ENCODE measurements at places on chromosomes 12 and 14.

GRCh38 chr12:89731089-89731488 is 22.5 kb upstream of the ATP2B1 start:
- no peak overlapping the region for H3K4me3 ChIP-seq
- no peak for DNase-seq
- no peak overlapping the region for H3K27ac ChIP-seq
- no peaks in the 10 kb centered on the region for H3K27me3 ChIP-seq
- H3K4me1 ChIP-seq: peaks cover 4% of the 10 kb centered on the region

DNA sequence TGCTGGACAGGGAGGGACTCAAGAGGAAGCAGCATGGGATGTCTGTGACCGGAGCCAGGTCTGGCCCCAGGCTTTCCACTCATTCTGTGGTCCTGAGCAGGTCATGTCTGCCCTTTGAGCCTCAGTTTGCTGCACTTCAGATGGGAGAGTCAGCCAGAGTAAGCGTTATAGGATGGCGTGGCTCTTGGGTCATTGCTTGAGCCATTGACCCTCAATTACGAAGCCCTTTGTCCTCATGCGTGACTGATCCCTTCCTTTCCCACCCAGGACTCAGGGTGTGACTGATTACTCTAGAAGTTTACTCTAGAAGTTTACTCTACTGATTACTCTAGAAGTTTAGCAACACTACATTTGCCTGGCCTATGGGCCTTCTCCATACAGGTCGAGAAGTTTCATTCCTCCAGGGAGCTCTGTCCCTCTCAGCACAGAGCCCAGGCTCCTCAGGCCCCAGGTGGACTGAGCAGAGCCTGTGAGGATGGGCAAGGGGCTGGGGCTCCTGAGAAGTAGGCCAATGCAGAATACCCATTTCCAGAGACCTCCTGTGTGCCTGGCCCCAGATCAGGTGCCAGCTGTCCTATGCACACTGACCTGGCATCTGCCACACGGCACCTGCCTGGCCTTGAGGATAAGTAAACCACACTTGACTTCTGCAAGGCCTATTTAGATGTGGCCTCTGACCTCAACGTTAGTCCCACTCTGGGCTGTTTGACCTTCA is 7.6 kb upstream of the IFI27 start:
- no peak overlapping the region for H3K4me3 ChIP-seq
- no peak overlapping the region for H3K27ac ChIP-seq
- DNase-seq: no peak
- no peaks in the 10 kb centered on the region for H3K36me3 ChIP-seq
- no peaks in the 10 kb centered on the region for H3K4me1 ChIP-seq
- no peaks in the 10 kb centered on the region for H3K27me3 ChIP-seq

DNA sequence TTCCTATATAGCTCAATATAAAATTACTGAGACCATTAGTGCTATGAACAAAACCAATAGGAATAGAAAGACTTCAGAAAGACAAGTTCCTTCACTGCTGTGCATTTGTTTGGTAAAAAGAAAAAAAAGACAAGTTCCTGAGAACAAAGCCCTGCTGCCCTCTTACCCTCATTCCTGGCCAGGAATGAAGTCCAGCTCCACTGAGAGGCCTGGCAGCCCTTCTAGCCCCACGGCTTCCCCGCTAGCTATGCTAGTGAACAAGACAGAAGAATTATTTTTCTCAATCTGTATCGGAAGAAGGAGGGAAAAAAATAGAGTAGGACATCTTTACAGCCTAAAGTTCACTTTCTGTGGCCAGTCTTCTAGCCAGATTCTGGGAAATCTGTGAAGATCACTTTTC is 1.6 kb downstream of the MFAP5 start:
- no peak overlapping the region for H3K27ac ChIP-seq
- H3K4me3 ChIP-seq: no peak overlapping the region
- no peak for DNase-seq
- H3K36me3 ChIP-seq: no peaks in the 10 kb centered on the region

GRCh38 chr14:90409209-90409730 is 12.4 kb downstream of the CALM1 start:
- H3K4me1 ChIP-seq: peaks cover 8% of the 10 kb centered on the region
- H3K4me3 ChIP-seq: no peak overlapping the region
- no peak for DNase-seq
- no peaks in the 10 kb centered on the region for H3K27me3 ChIP-seq
- H3K36me3 ChIP-seq: peaks cover 30% of the 10 kb centered on the region

GRCh38 chr12:128820723-128821432 is 2.9 kb downstream of the SLC15A4 start:
- H3K36me3 ChIP-seq: no peaks in the 10 kb centered on the region
- peak; percentile 90 for DNase-seq
- H3K27ac ChIP-seq: peak overlapping the region; percentile 51
- no peaks in the 10 kb centered on the region for H3K27me3 ChIP-seq
- peaks cover 83% of the 10 kb centered on the region for H3K4me1 ChIP-seq

DNA sequence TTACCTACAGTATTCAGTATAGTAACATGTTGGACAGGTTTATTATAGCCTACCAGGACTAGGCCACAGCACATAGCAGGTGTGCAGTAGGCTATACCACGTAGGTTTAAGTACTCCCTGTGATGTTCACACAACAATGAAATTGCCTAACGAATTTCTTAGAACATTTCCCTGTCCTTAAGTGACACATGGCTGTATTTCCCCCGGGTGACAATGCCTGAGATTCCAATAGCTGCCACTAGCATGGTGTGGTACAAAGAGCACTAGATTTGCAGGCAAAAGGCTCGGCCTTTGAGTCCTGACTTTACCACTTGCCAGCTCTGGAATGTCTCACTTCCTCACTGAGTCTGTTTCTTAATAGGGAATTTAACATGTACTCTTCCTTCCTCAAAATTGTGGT is 19.7 kb downstream of the PTPN21 start:
- H3K27ac ChIP-seq: no peak overlapping the region
- H3K27me3 ChIP-seq: no peaks in the 10 kb centered on the region
- H3K36me3 ChIP-seq: no peaks in the 10 kb centered on the region
- no peak for DNase-seq

DNA sequence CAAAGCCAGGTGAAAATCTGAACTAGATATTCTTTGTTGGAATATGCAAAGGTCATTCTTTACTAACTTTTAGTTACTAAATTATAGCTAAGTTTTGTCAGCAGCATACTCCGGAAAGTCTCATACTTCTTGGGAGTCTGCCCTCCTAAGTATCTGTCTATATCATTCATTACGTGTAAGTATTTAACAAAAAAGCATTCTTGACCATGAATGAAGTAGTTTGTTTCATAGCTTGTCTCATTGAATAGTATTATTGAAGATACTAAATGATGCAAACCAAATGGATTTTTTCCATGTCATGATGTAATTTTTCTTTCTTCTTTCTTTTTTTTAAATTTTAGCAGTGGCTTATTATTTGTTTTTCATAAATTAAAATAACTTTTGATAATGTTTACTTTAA is 9.8 kb upstream of the SPX start:
- no peak overlapping the region for H3K27ac ChIP-seq
- H3K4me1 ChIP-seq: no peaks in the 10 kb centered on the region
- H3K27me3 ChIP-seq: no peaks in the 10 kb centered on the region
- H3K36me3 ChIP-seq: peaks cover 17% of the 10 kb centered on the region

DNA sequence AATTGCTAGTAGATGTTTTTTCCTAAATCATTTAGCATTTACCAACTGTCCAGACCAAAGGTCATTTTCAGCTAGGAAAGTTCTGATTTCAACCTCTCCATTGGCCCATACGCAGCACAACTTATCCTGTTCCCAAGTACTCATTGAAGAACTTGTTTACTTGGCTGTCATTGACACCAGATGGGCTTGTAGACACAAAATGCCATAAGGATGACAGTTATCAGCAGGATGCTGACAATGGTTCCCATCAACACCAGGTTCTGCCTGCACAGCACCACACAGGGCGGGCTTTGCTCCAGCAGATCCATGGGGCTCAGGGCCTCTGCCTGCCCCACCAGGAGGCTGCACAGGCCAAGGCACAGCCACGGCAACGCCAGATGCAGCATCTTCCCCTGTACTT is 36.5 kb upstream of the TMPRSS12 start:
- no peak overlapping the region for H3K27ac ChIP-seq
- DNase-seq: no peak
- no peaks in the 10 kb centered on the region for H3K27me3 ChIP-seq
- peaks cover 13% of the 10 kb centered on the region for H3K36me3 ChIP-seq
- H3K4me1 ChIP-seq: no peaks in the 10 kb centered on the region
- H3K4me3 ChIP-seq: no peak overlapping the region

GRCh38 chr14:49896966-49897365 is 4.1 kb downstream of the ARF6 start:
- DNase-seq: no peak
- H3K4me1 ChIP-seq: peaks cover 68% of the 10 kb centered on the region
- peak overlapping the region; percentile 86 for H3K4me3 ChIP-seq
- peak overlapping the region; percentile 100 for H3K27ac ChIP-seq
- no peaks in the 10 kb centered on the region for H3K36me3 ChIP-seq
- no peaks in the 10 kb centered on the region for H3K27me3 ChIP-seq

DNA sequence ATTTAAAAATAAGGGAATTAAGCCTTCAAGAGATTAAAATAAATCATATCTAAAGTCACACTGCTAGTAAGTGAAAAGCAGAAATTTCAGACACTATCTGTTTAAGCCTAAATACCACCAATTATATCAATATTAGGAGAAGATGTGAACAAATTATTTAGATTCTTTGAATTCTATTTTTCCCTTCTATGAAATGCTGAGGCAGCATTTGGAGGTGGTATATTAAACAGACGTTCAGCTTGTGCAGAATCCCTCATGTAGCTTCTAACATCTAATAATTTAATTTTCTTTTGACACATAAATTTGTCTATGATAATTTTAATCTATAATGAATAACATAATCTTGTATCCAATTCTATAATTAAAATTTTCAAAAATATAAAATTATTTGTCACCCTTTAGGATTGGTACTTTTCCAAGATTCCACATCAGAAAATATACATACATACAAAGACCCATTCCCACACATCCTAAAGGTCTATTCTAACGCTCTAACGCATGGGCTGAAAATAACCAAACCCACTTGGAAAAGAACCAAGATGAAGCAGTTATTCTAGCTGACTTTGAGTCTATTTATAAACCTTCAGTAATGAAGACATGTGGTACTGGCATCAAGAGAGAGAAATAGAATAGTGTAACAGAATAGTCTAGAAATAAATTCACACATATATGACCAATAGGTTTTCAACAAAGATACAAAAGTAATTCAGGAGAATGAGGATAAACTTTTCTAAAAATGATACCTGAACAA is 751.8 kb downstream of the GALC start:
- H3K4me1 ChIP-seq: no peaks in the 10 kb centered on the region
- H3K36me3 ChIP-seq: no peaks in the 10 kb centered on the region
- no peak for DNase-seq
